Camera-type eye (tissue), 1 donor: ENCODE measurements at places on chromosomes 13 and 19. TPM values are rescaled to one million over a fixed set of nuclear protein-coding genes. Genes with fewer than 3 reads are reported as not detected.

Gene RNF225
- total RNA-seq: not detected

Gene COX7A1
- total RNA-seq: 3.6 TPM

Gene ONECUT3
- 0.55 TPM for total RNA-seq

Gene DACT3
- 18.5 TPM for total RNA-seq

Gene IGFL2
- total RNA-seq: not detected

Gene MBD3L3
- not detected for total RNA-seq

Gene CILP2
- total RNA-seq: 3.7 TPM

Gene TMC4
- 6.8 TPM for total RNA-seq

Gene SERP2
- total RNA-seq: 12.5 TPM

Gene DMWD
- total RNA-seq: 49.6 TPM

Gene HNRNPL
- total RNA-seq: 278 TPM

Gene ZNF610
- 17.1 TPM for total RNA-seq

Gene PGLYRP2
- not detected for total RNA-seq

Gene GIPR
- 0.11 TPM for total RNA-seq

Gene EBI3
- total RNA-seq: 0.77 TPM

Gene ZNF177
- 10.3 TPM for total RNA-seq

Gene ZNF738
- total RNA-seq: 35.1 TPM

Gene ZGLP1
- total RNA-seq: 4.4 TPM

Gene ICAM1
- 15.1 TPM for total RNA-seq

Gene VSIG10L
- total RNA-seq: 2.5 TPM

Gene SPINT2
- 64.4 TPM for total RNA-seq

Gene EFNA2
- total RNA-seq: 12.1 TPM

Gene TOMM40
- 29.9 TPM for total RNA-seq

Gene VSTM1
- total RNA-seq: not detected

Gene RTBDN
- total RNA-seq: 8.6 TPM

Gene F7
- total RNA-seq: 2.1 TPM

Gene OR4F17
- not detected for total RNA-seq

Gene POGLUT2
- 30.2 TPM for total RNA-seq

Gene ATP8B3
- 2.1 TPM for total RNA-seq

Gene SOX1
- total RNA-seq: 1.4 TPM

Gene LILRA1
- 0.22 TPM for total RNA-seq

Gene HNRNPA1L2
- total RNA-seq: 9.0 TPM

Gene ZNF99
- 1.3 TPM for total RNA-seq

Gene MRPL57
- 25.6 TPM for total RNA-seq

Gene APC2
- total RNA-seq: 112 TPM

Gene CA11
- 6.4 TPM for total RNA-seq

Gene CEACAM21
- total RNA-seq: 2.1 TPM

Gene ZNF865
- total RNA-seq: 5.4 TPM

Gene CYP2F1
- 0.77 TPM for total RNA-seq

Gene GPATCH1
- total RNA-seq: 18.3 TPM

Gene ZNF763
- 15.9 TPM for total RNA-seq

Gene ZNF491
- 26.3 TPM for total RNA-seq

Gene RAX2
- total RNA-seq: 136 TPM

Gene CIC
- 65.5 TPM for total RNA-seq

Gene TUBA3C
- total RNA-seq: not detected

Gene HCST
- not detected for total RNA-seq

Gene ERICH6B
- total RNA-seq: not detected
